Vagina (tissue), 2 donors: ENCODE measurements at places on chromosomes 5 and 9. TPM values are rescaled to one million over a fixed set of nuclear protein-coding genes. Genes with fewer than 3 reads are reported as not detected.

- H3K27ac ChIP-seq, result no peak overlapping the region
- H3K4me3 ChIP-seq, result no peak overlapping the region
- no peaks in the 10 kb centered on the region for H3K27me3 ChIP-seq
- H3K4me1 ChIP-seq, result no peaks in the 10 kb centered on the region
Observed at GRCh38 chr5:134273642-134274395, 47.9 kb upstream of the PPP2CA start.

GRCh38 chr9:37447111-37447510 is 18.1 kb downstream of the ZBTB5 start:
- H3K27me3 ChIP-seq, result no peaks in the 10 kb centered on the region
- peaks cover 7% of the 10 kb centered on the region for H3K4me1 ChIP-seq
- DNase-seq, result no peak

DNA sequence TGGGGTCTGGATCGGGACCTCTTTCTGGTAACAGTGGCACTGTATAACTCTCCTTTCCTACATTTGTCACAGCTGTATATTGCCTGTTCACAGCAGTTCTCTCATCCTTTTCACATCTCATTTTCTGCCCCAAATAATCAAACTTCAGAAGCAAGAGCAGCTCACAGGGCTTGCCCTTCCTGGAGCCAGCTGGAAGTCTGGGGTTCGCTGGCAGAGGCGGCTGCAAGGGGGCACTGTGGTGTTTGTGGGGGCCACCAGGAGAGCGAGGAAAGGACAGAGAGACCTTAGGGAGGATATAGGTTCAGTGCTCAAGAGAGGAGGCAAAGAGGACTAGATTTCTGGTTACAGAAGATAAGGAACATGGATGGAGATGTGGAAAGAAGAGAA is 75.3 kb downstream of the C9orf153 start:
- H3K4me1 ChIP-seq, result no peaks in the 10 kb centered on the region
- no peak overlapping the region for H3K27ac ChIP-seq
- no peak overlapping the region for H3K4me3 ChIP-seq
- no peaks in the 10 kb centered on the region for H3K27me3 ChIP-seq
- no peak for DNase-seq

- DNase-seq, result no peak
- no peaks in the 10 kb centered on the region for H3K27me3 ChIP-seq
- H3K27ac ChIP-seq, result peak overlapping the region; percentile 95
- no peaks in the 10 kb centered on the region for H3K36me3 ChIP-seq
- H3K4me3 ChIP-seq, result no peak overlapping the region
Observed at GRCh38 chr9:71908825-71909224, 2.2 kb downstream of the ABHD17B start.

- no peak overlapping the region for H3K4me3 ChIP-seq
- no peak overlapping the region for H3K27ac ChIP-seq
- no peaks in the 10 kb centered on the region for H3K36me3 ChIP-seq
- DNase-seq, result no peak
- H3K27me3 ChIP-seq, result no peaks in the 10 kb centered on the region
Observed at GRCh38 chr5:173855162-173855994, 32.8 kb upstream of the CPEB4 start.

DNA sequence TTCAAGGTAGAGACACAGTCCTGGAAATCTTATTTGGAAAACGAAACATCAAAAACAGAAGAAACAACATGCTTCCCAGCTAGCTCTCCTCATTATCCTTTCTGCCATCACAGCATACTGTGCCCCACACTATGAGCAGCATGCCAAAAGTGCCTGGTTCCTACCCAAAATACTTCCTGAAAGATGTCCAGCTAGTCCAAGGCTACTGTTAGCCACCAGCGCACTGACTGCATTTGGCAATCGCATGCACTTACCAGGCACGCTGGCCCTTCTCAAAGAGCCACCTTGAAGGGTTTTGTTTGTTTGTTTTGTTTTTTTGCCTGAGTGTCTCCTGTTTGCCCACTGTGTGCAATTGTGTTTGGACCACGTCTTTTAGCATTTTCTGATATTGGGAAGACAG is 6.8 kb downstream of the HSPB3 start:
- no peak overlapping the region for H3K4me3 ChIP-seq
- peaks cover 1% of the 10 kb centered on the region for H3K4me1 ChIP-seq
- no peaks in the 10 kb centered on the region for H3K36me3 ChIP-seq
- H3K27me3 ChIP-seq, result no peaks in the 10 kb centered on the region
- H3K27ac ChIP-seq, result no peak overlapping the region

DNA sequence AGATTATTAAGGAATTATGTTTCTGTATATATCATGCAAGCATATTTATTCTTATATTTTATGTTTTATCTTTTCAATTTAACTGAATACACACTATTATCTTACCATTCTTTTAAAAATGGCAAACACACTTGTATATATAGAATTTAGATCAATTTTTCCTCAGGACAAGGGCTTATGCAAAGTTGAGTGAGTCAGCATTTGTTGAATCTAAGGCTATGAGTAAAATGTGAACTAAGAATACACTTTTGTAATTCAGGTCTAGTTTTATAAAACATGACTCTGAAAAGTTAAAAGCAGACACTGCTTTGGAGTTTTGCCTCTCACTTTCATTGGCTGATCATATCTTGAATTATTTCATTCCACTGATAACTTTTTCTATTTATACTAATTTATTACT is 127.8 kb downstream of the FOCAD start:
- no peak overlapping the region for H3K4me3 ChIP-seq
- no peaks in the 10 kb centered on the region for H3K36me3 ChIP-seq
- no peaks in the 10 kb centered on the region for H3K4me1 ChIP-seq
- H3K27me3 ChIP-seq, result no peaks in the 10 kb centered on the region

DNA sequence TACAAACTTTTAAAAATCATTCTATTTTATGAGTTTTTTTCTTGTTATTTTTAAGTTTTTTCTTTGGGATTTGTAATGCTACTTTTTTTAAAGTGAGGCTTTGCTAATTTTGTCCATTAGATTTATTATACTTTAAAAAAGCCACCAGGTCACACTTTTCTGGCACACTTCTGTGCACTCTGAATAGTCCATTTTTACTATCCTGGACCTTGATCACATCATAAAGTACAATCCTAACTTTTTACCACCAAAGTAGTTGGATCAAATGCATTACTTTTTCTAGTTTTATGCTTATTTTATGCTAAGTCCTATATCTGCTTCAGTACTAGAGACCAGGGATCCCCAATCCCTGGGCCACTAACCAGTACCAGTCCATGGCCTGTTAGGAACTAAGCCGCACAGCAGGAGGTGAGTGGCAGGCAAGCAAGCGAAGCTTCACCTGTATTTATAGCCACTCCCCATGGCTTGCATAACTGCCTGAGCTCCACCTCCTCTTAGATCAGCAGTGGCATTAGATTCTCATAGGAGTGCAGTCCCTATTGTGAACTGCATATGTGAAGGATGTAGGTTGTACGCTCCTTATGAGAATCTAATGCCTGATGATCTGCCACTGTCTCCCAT is 16.0 kb downstream of the FRRS1L start:
- H3K27me3 ChIP-seq, result no peaks in the 10 kb centered on the region
- H3K4me1 ChIP-seq, result no peaks in the 10 kb centered on the region
- no peak overlapping the region for H3K4me3 ChIP-seq
- DNase-seq, result no peak
- no peaks in the 10 kb centered on the region for H3K36me3 ChIP-seq
- no peak overlapping the region for H3K27ac ChIP-seq

The FGD3 gene
- 19.9 TPM for total RNA-seq

GRCh38 chr9:23542438-23542837 is 283.6 kb downstream of the ELAVL2 start:
- no peaks in the 10 kb centered on the region for H3K4me1 ChIP-seq
- no peaks in the 10 kb centered on the region for H3K27me3 ChIP-seq
- no peaks in the 10 kb centered on the region for H3K36me3 ChIP-seq
- DNase-seq, result no peak
- H3K27ac ChIP-seq, result no peak overlapping the region

The FOXD4L3 gene
- 0.49 TPM for total RNA-seq

GRCh38 chr9:3807601-3808000 is 281.8 kb upstream of the RFX3 start:
- no peaks in the 10 kb centered on the region for H3K4me1 ChIP-seq
- H3K27me3 ChIP-seq, result no peaks in the 10 kb centered on the region

- no peak overlapping the region for H3K4me3 ChIP-seq
- H3K27me3 ChIP-seq, result no peaks in the 10 kb centered on the region
- H3K4me1 ChIP-seq, result no peaks in the 10 kb centered on the region
- no peak for DNase-seq
Observed at GRCh38 chr5:42825422-42826148, 13.9 kb upstream of the SELENOP start.

GRCh38 chr5:135826221-135826525 is 8.3 kb upstream of the SLC25A48 start:
- H3K4me3 ChIP-seq, result no peak overlapping the region
- H3K27ac ChIP-seq, result no peak overlapping the region
- no peaks in the 10 kb centered on the region for H3K4me1 ChIP-seq
- no peaks in the 10 kb centered on the region for H3K36me3 ChIP-seq

DNA sequence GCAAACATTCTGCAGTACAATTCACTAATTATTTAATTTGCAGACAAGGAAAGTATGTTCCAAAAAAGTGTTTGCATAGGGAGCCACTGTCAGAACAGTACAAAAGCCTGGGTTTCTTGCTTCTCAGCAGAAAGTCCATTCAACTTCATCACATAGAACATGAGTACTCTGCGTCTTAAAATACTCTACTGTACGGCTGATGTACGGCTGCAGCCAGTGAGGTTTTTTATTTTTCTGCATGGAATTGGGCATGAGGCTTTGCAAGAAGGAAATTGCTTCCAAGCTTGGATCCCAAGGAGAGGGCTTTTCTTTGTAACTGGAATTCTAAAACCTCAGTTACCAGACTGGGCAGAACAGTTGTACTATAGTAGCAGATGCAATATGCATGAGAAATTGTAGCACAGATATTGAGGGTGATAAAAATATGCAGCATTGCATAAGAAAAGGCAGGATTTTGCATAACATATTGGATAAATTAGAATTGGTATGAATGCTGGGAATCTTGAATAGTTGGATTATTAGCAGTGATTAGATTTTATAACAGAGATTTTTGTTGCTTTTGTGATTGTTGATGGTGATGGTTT is 178.1 kb upstream of the CDH9 start:
- no peaks in the 10 kb centered on the region for H3K4me1 ChIP-seq
- no peaks in the 10 kb centered on the region for H3K36me3 ChIP-seq
- DNase-seq, result no peak
- H3K27me3 ChIP-seq, result no peaks in the 10 kb centered on the region

DNA sequence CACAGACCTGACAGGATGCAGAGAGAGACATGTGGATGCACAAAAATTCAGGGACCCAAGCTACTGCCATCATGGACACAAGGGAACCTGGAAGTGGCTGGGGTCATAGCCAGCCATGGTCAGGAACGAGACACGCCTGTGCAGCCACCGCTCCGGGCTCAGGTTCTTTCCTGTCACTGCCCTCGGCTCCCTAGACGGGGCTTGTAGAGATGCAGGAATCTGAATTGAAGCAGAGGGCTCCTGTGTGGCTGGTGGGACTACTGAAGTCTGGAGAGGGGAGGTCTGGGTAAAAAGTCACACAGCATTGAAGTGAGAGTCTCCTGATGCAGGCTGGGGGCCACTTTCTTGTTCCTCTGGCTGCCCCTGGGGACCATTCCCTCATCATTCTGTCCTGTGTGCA is 32.3 kb upstream of the PTGS1 start:
- no peak for DNase-seq
- H3K36me3 ChIP-seq, result no peaks in the 10 kb centered on the region
- H3K4me1 ChIP-seq, result no peaks in the 10 kb centered on the region

DNA sequence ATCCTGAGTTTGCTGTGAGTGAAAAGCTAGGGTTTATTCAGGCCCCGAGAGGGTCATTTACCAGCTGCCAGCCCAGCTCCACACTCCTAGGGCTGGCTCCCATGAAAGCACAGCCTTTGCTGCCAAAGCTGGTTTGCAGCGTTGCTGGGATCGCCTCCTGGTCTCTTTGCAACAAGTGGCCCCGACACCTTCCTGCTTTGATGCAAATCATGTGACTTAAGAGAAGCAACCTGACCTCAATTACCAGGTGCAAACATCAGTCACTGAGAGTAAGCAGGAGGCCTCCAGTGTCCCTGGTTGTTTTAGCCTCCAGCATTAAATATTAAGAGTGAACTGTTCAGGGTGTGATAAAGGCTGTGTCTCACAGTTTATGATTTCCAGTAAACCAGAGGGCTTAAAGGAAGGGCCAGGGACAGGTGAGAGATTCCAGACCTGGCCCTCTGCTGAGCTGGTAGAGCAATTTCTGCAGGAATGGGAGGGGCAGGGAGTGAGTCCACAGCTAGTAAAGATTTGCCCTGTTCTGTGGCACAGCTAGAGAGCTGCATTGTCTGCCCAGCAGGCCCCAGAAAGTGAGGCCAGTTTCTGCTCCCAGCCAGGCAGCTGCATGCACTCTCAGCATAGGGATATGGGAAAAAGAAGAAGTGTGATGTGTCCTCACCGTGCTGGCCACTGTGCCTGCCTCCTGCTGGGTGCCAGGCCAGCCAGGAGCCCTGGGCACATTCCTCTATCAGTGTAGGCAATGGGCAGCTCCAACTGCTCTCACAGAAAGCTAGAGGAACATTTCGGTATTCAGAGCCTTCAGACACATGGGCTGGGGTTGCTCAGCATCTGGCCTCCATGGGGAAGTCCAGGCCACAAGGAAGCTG is 58.0 kb downstream of the SLC22A5 start:
- peak; percentile 86 for DNase-seq
- H3K36me3 ChIP-seq, result no peaks in the 10 kb centered on the region
- H3K27ac ChIP-seq, result peak overlapping the region; percentile 70
- H3K4me1 ChIP-seq, result peaks cover 87% of the 10 kb centered on the region
- H3K4me3 ChIP-seq, result no peak overlapping the region

The OTULINL gene
- 8.8 TPM for total RNA-seq

GRCh38 chr5:57362951-57363350 is 119.7 kb downstream of the ACTBL2 start:
- H3K27me3 ChIP-seq, result no peaks in the 10 kb centered on the region
- H3K4me3 ChIP-seq, result no peak overlapping the region
- H3K4me1 ChIP-seq, result no peaks in the 10 kb centered on the region
- H3K36me3 ChIP-seq, result no peaks in the 10 kb centered on the region
- H3K27ac ChIP-seq, result no peak overlapping the region

DNA sequence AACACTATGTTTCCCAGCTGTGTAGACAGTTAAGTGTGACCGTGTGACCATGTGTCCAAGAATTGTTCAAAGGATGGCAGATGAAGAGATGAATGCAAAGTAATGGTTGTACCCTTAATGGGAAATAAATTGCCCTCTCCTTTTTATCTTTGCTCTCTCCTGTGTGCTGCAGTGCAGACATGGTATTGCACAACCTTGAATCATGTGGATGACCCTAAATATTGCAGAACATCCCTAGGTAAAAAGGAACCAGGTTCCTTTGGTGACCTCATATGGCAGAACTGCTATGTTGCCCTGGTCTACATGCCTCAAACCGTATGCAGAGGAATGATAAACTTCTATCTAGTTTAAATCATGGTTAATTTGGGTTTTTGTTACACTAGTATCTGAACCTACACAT is 81.7 kb upstream of the CTNND2 start:
- no peaks in the 10 kb centered on the region for H3K27me3 ChIP-seq
- DNase-seq, result no peak
- H3K4me1 ChIP-seq, result no peaks in the 10 kb centered on the region
